ENCODE measurements at places on chromosomes 6 and 20. TPM values are rescaled to one million over a fixed set of nuclear protein-coding genes. Genes with fewer than 3 reads are reported as not detected.

GRCh38 chr20:57998981-57999464 is 229.4 kb downstream of the ANKRD60 start:
- DNase-seq, result no peak

The PRSS16 gene
- 3.2 TPM for polyA plus RNA-seq

- DNase-seq, result no peak
These were observed 837.3 kb upstream of the SLC35B3 start for GRCh38 chr6:9272671-9273070.

- DNase-seq, result no peak
These were observed 6.9 kb downstream of the OLIG3 start for GRCh38 chr6:137487181-137487868.

DNA sequence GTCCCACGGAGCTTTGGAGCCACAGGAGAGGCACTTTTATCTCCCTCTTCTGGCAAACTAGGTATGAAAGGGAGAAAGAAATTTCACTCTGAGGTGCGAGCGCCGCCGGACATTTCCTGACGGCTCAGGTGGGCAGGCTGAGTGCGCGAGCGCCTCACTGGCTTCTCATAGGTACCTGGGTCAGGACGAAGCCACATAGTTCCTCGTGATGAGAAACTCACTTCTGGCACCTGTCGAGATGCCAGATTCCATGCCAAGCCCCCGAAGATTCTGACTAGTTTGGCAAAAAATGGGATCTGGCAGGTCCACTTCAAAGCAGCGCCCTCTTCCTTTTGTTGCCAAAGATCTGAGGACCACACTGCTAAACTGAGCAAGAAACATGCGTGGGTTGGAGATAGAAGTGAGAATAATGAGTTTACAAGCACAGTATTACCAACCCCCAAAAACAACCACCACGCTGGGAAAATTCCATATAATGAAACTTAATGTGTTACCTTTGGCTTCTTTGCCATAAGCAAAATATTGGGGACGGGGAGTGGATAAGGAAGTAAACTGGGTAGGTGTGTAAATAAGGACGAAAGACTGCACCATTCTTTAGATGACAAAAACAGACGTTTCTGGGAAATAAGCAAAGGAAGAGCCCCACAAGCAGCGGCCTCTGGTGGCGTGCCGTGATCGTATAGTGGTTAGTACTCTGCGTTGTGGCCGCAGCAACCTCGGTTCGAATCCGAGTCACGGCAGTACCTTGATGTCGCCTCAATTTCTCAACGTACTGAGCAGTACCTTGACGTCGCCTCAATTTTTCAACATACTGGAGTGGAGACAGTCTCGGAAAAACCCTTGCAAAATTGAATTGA is 89.8 kb upstream of the PRSS16 start:
- peak; percentile 69 for DNase-seq

DNA sequence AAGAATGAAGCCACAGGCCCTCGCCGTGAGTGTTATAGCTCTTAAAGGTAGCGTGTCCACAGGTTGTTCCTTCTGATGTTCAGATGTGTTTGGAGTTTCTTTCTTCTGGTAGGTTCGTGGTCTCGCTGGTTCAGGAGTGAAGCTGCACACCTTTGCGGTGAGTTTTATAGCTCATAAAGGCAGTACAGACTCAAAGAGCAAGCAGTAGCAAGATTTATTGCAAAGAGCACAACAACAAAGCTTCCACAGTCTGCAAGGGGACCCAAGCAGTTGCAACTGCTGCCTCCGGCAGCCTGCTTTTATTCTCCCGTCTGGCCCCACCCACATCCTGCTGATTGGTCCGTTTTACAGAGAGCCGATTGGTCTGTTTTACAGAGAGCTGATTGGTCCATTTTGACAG is 5.2 kb downstream of the HIVEP1 start:
- no peak for DNase-seq

DNA sequence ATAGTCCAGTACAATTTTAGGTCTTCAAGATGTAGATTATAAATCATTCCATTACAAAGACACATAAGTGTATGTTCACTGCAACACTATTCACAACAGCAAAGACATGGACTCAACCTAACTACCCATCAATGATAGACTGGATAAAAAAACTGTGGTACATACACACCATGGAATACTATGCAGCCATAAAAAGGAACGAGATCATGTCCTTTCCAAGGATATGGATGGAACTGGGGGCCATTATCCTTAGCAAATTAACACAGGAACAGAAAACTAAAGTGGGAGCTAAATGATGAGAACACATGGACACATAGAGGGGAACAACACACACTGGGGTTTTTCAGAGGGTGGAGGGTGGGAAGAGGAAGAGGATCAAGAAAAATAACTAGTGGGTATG is 6.3 kb downstream of the RTN4IP1 start:
- no peak for DNase-seq

GRCh38 chr20:41159547-41159946 is 22.2 kb downstream of the PLCG1 start:
- DNase-seq, result no peak

Measured in right lung (tissue), 10 donors.